Fibroblast of skin of right biceps (primary cell): ENCODE measurements at places on chromosomes 3 and 15.
A peak's percentile ranks its signal among the peaks of the same experiment; 100 is the strongest.

- DNase-seq: peak; percentile 23
Observed at GRCh38 chr3:40780291-40780924, 255.6 kb downstream of the ZNF621 start.

DNA sequence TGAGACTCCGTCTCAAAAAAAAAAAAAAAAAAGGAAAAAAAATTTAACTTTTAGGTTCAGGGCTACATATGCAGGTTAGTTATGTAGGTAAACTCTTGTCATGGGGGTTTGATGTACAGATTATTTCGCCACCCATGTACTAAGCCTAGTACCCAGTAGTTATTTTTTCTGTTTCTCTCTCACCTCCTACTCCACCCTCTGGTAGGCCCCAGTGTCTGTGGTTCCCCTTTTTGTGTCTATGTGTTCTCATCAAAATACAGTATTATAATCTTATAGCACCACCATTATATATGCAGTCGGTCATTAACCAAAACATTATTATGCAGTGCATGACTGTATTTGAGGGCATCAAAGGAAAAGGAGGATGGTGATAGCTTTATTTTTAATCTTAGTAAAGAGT is 47.3 kb downstream of the CHP1 start:
- DNase-seq: no peak

DNA sequence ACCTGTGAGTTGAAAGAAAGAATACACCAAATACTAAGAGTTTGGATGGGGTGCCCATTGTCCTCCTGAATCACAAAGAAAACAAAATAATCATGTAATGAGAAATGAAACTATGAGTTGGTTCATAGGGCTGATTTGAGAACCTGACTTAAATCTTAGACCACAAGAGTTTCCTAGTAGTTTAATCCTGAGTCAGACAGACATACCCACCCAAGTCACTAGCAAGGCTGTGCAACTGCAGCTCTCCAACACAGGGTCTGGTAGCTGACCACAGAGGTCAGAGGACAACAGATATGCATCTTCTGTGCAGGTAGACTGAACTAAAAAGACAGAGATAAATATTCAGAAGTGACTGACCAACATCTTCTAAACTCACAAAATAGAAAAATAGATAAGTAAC is 296.3 kb upstream of the TMCO5A start:
- DNase-seq: peak; percentile 43

DNA sequence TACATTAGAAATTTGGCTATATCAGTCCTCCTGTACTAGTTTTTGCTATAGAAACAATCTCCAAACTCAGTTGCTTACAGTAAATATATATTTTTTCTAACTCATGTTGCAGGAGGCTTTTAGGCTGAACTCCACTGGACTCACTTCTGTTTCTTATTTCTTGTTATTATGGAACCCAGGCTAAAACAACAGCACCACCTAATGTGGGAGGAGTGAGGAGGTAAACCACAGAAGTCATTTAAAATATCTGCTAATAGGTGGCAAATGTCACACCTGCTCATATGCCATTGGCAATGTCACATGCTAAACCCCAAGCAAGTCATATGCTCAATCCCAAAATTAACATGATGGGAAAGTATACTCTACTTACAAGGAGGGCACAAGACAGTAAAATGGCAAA is 462.2 kb downstream of the PLOD2 start:
- DNase-seq: no peak

- DNase-seq: no peak
Observed at GRCh38 chr3:15299036-15299435, 33.4 kb downstream of the SH3BP5 start.
